ENCODE measurements at places on chromosomes 5 and 9.

- no peak for DNase-seq
Observed at GRCh38 chr5:178784391-178784790, 53.9 kb upstream of the ZNF354A start.

GRCh38 chr5:74285675-74286280 is 354.8 kb downstream of the ENC1 start:
- DNase-seq, result no peak

DNA sequence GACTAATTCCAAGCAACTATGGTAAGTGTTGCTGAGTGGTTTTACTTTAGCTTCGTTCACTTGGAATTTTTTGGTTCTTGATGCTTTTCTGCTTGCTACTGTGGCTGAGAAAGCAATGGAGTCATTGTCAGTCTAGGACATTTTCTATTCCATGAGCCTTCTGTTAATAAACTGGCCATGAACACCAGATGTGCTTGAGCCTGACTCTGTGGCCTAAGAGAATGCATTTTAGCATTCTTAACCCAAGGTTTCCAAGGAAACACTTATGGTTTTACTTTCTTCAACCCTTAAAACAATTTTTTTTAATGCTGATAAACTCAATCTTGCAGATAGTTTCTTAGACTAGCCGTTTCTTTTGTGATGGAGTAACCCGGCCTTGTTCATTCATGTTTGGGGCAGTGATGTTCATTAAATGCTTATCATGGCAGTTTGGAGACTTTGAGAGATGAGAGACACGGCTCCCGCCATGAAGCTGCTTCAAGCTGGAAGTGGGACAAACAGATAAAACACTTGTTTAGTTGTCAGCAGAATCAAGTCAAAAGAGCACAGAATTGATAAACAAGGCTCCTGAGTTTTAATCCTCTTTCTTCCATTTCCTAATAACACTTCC is 42.4 kb downstream of the OSTF1 start:
- DNase-seq, result no peak

- DNase-seq, result no peak
Observed at GRCh38 chr9:99588747-99589146, 232.9 kb upstream of the NR4A3 start.

DNA sequence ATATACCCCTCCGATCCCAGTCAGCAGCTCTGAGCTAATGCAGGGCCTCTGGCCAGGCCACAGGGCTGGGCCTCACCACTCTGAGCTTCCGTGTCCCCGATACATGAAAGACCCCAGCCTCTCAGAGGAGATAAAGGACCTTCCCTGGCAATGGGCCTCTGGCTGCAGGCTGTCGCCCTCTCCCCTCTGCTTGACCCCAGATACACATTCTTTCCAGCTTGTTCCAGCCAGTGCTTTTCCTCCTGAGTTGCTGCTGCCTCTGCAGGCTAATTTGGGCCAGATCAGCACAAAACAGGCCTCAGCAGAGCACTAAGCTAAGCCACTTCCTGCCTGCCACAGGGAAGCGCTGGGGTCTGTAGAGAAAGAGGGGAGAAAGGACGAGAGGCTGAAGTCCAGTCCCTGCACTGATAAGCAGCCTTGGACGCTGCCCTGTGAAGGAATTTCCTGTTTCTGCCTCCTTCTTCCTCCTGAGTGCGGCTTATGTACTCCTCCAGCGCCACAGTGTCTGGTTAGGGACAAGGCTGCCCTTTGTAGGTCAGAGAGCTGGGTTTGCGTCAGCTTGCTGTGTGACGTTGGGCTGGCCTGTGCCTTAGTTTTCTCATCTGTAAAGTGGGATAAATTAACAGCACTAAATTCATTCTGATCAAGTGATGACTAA is 73.0 kb upstream of the IL17B start:
- DNase-seq, result peak; percentile 48
